Thoracic aorta (tissue), 2 donors: ENCODE measurements at places on chromosomes 7 and 10.

- DNase-seq: no peak
Observed at GRCh38 chr10:18401416-18402195, 249.8 kb downstream of the NSUN6 start.

GRCh38 chr7:71937840-71938371 is 474.2 kb downstream of the CALN1 start:
- no peak for DNase-seq

GRCh38 chr7:73738220-73738611 is 386 bp downstream of the ABHD11 start:
- no peak for DNase-seq

- DNase-seq: no peak
Observed at GRCh38 chr7:92613214-92613613, 23.0 kb upstream of the FAM133B start.

GRCh38 chr7:27248427-27248806 is 5.8 kb downstream of the EVX1 start:
- DNase-seq: no peak

DNA sequence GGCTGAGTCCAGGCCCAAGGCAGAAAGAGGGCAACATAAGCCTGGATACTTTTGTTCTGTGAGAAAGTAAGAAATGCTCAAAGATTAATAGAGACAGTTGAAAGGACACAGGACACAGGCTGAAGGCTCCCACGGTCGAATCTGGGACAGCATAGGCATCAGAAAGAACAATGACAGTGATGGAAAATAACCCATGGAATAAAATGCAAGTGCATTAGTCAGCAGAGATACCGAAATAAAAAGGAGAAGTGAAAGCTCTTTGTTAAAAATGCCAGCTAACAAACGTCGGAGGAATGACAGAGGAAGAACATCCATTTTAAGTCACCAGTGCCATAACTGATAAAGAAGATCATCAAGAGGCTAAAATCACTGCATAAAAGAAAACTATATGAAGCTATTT is 19.6 kb upstream of the AGAP5 start:
- no peak for DNase-seq

DNA sequence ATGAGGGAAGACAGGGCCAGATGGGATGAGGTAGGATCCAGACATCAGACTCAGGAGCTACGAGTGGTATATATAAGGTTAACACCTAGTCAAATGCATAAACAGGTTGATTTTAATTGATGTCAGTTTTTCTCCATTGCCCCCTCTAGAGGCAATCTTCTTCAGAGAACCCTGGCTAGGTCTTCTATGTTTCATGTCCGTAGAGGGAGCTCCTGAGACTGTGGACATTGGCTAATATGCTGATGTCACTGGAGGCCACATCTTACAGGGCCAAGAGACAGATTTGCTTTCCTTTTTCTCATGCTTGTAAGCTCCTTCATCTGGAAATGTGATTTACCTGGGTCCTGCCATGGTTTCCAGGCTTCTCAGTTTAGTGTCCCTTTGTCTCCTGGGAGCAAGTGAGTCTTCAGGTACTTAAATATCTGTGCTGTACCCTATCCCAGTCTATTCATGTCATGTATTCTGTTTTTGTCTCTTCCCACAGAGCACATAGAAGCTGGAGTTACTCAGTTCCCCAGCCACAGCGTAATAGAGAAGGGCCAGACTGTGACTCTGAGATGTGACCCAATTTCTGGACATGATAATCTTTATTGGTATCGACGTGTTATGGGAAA is 161.6 kb upstream of the PRSS1 start:
- DNase-seq: no peak

DNA sequence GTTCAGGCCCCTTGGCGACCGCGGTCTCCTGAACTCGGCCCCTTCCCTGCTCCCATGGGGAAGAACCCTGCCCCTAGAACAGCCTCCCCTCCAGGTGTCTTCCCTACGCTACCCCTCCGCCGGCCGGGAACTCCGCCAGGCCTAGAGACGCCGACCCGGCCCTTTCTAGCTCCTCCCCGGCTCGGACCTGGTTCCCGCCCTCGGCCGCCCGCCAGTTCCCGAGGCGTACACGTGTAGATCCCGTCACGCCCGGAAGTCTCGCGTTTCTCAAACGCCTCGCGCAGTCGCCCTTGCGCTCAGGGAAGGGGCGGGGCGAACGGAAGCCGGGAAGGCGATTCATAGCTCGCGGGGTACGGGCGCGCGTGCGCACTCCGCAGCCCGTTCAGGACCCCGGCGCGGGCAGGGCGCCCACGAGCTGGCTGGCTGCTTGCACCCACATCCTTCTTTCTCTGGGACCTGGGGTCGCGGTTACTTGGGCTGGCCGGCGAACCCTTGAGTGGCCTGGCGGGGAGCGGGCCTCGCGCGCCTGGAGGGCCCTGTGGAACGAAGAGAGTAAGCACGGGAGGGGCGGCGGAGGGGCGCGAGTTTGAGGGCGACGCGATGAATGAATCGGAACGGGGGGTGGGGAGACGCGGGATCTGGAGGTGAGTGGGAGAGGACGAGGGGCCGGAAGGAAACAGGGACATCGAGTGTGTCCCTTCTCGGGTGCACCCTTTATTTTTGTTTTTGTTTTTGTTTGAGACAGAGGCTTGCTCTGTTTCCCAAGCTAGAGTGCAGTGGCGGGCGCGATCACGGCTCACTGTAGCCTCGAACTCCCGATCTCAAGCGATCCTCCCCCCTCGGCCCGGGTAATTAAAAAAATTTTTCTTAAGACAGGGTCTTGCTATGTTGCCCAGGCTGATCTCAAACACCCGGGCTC is at the start of gene POP7:
Gene POP7 (plus strand): TSS at position 369 of the 919 bp plus-strand sequence. CDS start 710 bp downstream, outside the sequence.
- DNase-seq: peak; percentile 93

DNA sequence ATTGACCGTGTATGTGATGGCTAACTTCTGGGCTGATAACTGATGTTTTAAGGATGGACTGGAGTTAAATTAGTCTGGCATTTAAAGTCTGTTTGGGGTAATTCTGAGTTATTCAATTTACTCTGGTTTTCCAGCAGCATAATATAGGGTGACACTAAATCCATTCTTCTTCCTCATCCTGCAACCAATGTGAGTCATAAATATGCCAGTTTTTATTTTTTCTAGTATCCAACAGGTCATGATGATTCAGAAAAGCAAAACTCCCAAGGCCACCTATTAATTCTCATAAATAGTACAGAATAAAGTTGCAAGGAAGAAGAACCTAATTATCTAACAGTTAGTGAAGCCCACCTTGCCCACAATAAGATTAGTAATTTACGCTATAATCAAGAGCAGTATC is 7.5 kb upstream of the EPHB6 start:
- no peak for DNase-seq

- DNase-seq: no peak
Observed at GRCh38 chr10:68166871-68167585, 57.7 kb downstream of the MYPN start.

GRCh38 chr10:124403548-124403947 is 15.2 kb downstream of the OAT start:
- no peak for DNase-seq

DNA sequence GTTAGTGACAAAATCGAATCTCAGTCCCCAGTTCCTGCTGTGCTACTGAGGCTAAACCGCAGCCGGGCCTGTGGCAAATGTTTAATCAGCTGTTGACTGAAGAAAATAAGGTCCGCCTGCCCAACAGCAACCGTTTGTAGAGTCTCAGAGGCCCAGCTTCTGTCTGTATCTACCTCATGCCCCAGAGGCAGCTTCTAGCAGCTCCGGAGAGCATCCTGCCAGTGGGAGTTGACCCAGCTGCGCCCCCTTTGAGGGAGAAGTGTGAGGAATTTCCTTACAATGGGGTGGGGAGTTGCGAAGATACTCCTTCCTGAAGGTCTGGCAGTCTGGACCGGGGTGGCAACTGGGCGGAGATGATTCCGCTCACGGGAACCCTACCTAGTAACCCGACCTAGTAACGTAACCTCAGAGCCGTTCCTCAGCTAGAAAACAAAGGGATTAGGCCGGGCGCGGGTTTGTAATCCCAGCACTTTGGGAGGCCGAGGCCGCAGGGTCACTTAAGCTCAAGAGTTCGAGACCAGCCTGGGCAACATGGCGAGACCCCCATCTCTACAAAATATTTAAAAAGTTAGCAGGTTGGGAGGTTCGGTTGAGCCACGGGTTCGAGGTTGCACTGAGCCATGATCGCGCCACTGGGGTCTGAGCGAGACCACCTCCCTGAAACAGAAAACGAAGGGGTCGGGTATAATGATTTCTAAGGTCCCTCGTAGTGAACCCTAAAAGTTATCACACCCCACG is 846 bp upstream of the ZNF775 start:
- DNase-seq: no peak

GRCh38 chr10:49172777-49173132 is 15.4 kb downstream of the TMEM273 start:
- DNase-seq: no peak

DNA sequence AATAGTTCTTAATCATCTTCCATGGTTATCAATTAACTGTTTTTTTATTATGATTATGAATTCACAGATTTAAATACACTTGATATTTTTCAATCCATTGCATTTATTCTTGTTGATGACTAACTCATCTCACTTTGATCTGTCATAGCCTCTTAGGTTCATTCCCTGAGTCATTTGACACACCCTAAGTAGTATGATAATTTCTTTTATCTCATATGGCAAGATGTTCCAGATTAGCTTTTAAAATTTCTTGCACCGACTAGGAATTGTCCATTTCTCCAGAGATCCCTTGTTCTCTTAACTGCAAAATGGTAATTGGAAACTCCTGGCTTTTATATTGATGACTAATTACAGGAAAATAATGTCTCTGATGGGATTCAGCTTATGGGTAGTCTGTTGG is 87.6 kb upstream of the CCDC6 start:
- no peak for DNase-seq

GRCh38 chr10:43347997-43348396 is 23.4 kb upstream of the FXYD4 start:
- no peak for DNase-seq
